ENCODE measurements at places on chromosomes 12 and 14. TPM values are rescaled to one million over a fixed set of nuclear protein-coding genes. Genes with fewer than 3 reads are reported as not detected.

DNA sequence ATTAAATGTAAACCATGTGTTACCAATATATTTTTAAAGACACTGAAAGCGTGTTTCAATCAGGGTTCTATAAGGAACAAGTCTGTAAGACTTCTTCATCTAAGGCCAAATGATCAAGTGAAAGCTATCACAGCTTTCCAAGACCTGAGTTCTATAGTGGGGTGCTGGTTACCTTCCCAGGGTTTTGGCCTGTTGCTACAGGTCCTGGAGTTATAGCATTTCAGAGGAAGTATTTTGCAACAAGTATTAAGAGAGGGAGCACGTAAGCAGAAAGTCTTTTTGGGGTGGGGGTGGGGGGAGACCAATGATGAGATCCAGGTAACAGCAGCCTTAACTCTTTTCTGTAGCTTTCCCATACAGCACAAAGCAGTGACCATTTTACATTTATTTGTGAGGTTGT lies 43.8 kb downstream of the FOXN3 start:
- DNase-seq: no peak

GRCh38 chr12:105987685-105988035 lies 151.1 kb downstream of the NUAK1 start:
- no peak for DNase-seq

C3AR1 gene
- polyA plus RNA-seq: 3.2 TPM

DNA sequence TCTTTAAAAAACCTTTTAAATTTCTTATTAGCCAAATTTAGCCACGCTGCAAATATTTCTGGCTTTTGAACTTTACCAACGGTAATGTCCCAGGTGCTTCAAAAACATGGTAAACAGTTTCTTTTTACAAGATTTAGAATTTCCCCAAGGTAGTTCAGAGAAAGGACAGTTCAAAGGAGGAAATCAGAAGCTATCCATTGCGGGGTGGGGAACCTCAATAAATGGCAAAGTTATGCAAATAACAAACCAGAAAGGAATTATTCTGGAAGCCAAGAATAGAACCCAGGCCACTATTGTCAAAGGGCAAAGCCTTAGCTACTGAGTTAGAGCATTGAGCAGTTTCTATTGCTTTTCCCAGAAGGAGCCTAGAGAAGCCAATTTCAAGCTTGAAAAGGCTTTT lies 62.3 kb downstream of the PDE6H start:
- DNase-seq: no peak

LBHD2 gene
- polyA plus RNA-seq: not detected

- no peak for DNase-seq
These were observed 74.6 kb upstream of the BCL11B start for GRCh38 chr14:99346470-99347080.

- DNase-seq: no peak
These were observed 20.1 kb upstream of the AKAP5 start for GRCh38 chr14:64444984-64445845.

GRCh38 chr12:82708061-82708879 lies 21.6 kb downstream of the TMTC2 start:
- no peak for DNase-seq

GRCh38 chr14:50225067-50225973 lies 6.1 kb downstream of the SOS2 start:
- peak; percentile 53 for DNase-seq

- no peak for DNase-seq
These were observed 398.3 kb downstream of the RAD51B start for GRCh38 chr14:68217791-68218340.

PPP1R1A gene
- 54.6 TPM for polyA plus RNA-seq

- no peak for DNase-seq
These were observed 77.3 kb downstream of the TRHDE start for GRCh38 chr12:72349491-72349890.

DNA sequence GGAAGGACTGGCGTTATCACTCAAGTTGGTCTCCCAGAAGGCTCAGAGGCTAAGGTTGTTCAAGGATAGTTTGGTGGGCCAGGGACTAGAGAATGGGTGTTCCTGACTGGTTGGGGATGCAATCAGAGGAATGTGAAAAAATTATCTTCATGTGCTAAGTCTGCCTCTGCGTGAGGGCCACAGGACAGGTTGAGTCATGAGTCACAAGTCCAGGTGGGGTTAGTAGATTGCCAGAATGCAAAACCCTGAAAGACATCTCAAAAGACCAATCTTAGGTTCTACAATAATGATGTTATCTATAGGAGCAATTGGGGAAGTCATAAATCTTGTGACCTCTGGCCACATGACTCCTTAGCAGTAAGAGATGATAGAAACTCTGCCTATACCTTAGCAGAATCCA lies 220.1 kb upstream of the EEA1 start:
- no peak for DNase-seq

DNA sequence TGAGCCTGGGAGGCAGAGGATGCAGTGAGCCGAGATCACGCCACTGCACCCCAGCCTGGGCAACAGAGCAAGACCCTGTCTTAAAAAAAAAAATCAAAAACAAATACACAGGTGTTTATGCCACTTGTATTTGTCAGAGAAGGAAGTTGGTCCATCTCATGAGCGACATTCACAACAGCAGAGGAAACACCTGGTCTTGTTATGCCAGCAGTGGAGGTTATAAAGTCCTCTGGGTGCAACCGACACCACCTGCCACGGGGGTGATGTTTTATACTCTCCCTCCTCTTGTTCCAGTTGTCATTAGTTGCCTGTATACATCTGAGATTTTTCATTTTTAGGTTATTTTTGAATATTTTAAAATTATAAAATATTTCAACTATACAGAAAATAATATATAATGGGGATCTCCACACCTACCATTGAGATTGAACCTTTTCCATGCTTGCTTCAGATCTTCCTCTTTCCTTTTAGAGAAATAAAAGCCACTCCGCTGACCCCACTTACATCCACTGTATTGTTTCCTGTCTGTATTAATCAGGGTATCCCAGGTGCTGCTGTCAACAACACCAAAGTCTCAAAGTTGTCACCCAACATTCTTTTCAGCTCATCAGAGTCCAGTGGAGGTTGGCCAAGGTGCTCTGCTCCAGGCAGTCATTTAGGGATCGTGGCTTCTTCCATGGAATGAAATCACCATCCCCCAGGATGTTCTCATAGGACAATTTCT lies 65.1 kb downstream of the RNFT2 start:
- no peak for DNase-seq

- DNase-seq: no peak
These were observed 100.6 kb downstream of the LGMN start for GRCh38 chr14:92647797-92648279.

- DNase-seq: no peak
These were observed 6.5 kb downstream of the CTDSP2 start for GRCh38 chr12:57839996-57840395.

GRCh38 chr12:70185301-70185700 lies 57.9 kb upstream of the CNOT2 start:
- no peak for DNase-seq

TRHDE gene
- 5.4 TPM for polyA plus RNA-seq

GRCh38 chr14:34113005-34113511 lies 162.2 kb upstream of the EGLN3 start:
- DNase-seq: no peak

DNA sequence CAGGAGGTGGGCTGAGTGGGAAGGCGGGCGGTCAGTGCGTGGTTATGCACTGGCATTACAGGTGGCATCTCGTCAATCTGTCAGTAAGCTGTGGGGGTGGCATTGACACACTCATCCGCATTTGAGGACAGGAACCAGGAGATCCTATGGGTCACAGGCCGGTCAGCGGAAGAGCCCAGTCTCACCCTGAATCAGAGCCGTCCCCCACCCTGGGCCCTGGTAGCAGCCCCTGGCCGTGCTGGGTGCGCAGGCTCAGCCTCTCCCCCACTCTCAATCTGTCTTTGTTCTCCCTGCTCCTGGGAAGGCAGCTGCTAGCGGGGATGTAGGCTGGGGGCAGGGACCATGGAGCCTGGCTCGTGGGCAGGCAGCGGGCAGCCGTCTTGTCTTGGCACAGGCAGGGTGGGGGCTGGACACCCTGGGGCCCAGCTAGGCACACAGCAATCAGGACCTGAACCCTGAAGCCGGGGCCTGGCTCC lies 5.1 kb downstream of the INF2 start:
- DNase-seq: no peak

- DNase-seq: no peak
These were observed 396.1 kb downstream of the TMTC2 start for GRCh38 chr12:83082690-83083276.

VSIG10 gene
- 30.3 TPM for polyA plus RNA-seq

MUCL1 gene
- not detected for polyA plus RNA-seq

DNA sequence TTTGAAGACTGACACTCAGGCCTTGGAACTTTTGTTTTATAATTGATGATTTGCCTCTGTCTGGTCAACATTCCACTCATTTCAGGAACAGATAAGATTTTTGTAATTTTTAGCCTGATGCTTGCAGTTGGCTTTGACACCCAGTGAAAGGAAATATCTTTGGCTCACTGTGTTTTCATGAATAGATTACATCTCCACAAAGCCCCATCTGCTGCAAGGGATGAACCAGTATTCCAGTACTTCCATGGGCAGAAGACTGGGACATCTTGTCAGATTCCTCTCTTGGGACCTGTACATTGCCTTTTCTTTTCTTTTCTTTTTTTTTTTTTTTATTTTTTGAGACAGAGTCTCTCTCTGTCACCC lies 28.4 kb downstream of the GSG1 start:
- DNase-seq: no peak

BICD1 gene
- polyA plus RNA-seq: 26.2 TPM

DNA sequence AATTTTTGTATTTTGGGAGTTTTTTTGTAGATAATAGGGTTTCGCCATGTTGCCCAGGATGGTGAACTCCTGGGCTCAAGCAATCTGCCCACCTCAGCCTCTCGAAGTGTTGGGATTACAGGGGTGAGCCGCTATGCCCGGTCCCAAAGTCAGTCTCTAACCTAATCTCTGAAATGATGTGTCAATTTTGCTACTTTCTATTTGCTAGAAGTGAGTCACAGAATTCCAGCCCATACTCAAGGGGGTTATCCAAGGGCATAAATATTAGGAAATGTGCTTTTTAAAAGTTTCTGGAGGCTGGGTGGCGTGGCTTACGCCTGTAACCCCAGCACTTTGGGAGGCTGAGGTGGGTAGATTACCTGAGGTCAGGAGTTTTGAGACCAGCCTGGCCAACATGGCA lies 40.5 kb downstream of the RESF1 start:
- DNase-seq: no peak

BMAL2 gene
- 3.0 TPM for polyA plus RNA-seq

DNA sequence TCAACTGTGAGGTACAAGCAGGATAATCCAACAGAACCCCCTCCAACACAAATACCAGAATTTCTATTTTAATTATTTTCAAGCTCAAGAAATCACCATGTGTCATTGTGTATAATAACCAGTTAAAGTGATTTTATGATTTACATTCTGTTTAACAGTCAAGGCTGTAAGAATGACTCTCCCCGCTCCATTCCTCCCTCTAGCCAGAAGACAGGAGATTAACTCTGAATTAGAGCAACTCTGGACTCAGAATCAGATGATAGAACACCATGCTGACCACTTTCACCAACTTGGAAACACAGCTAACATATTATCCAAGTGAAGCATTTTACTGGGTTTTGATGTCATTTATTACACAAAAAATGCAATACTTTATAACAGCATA lies 71.9 kb downstream of the ATP2B1 start:
- DNase-seq: no peak

GRCh38 chr12:123033392-123034021 lies 53.0 kb downstream of the ARL6IP4 start:
- DNase-seq: no peak

- DNase-seq: no peak
These were observed 240 bp downstream of the BTG1 start for GRCh38 chr12:92145481-92145730.

GRCh38 chr12:27190761-27191160 lies 53.3 kb upstream of the STK38L start:
- no peak for DNase-seq

GRCh38 chr12:22828066-22828465 lies 203.1 kb downstream of the ETNK1 start:
- no peak for DNase-seq

DNA sequence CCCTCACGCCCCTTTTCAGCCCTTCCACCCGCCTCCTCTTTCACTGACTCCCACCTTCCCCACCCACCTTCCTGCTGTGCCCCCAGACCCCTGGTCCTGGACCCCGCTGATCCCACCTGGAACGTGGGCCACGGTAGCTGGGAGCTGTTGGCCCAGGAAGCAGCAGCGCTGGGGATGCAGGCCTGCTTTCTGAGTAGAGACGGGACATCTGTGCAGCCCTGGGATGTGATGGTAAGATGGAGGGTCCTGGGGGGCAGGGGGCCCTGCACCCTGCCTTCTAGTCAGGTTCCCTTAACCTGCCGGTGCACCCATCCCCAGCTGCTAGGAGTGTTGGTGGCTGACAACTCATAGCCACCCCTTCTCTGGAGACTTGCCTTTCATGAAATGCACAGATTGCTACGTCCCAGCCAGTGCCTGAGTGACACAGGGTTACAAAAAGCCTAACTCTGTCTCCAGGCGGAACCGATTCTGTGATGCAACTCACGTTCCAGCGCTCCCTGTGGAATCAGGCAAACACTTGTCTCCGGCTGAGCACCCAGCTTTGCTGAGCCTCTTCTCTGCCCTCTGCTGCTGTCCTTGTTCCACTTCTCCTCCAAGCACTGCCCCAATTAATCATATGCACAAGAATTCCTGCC lies 15.0 kb upstream of the OAS2 start:
- no peak for DNase-seq

- DNase-seq: no peak
These were observed 92.7 kb downstream of the BORCS5 start for GRCh38 chr12:12449533-12450025.

PRICKLE1 gene
- 84.2 TPM for polyA plus RNA-seq

PLCZ1 gene
- polyA plus RNA-seq: 0.61 TPM

DNA sequence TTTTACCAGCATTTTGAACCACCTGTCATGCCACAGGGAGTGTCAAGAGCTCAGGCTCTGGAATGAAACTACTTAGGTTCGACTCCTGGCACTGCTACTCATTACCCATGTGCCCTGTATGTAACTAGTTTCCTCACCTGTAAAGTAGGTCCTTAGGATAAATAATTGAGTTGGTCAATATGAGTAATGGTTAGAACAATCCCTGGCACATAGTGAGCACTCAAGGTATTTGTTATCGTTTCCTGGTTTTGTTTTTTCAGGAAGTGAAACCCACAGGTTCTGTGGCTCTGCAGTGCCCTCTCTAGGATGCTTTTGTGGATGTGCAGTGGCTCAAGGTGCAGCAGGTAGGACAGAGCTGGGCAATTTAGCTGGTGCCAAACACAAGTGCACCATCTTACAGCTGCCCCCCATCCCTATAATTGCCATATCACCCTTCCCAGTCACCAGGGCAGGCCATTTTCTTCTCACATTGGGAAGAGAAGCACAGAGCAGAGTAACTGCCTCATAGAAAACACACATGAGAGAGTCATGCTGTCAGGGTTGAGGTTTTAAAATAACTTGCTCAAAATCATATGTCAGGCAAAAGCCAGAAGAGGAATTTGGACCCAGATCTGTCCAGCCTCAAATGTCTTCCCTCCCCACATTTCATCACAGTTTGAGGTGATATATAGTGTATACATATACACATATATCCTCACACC lies 297.5 kb downstream of the RPAP3 start:
- DNase-seq: no peak

Data from left renal pelvis (tissue), 4 donors.